ENCODE measurements at places on chromosomes 4 and X.

- no peak for DNase-seq
Observed at GRCh38 chrX:16567681-16568080, 82.3 kb upstream of the S100G start.

DNA sequence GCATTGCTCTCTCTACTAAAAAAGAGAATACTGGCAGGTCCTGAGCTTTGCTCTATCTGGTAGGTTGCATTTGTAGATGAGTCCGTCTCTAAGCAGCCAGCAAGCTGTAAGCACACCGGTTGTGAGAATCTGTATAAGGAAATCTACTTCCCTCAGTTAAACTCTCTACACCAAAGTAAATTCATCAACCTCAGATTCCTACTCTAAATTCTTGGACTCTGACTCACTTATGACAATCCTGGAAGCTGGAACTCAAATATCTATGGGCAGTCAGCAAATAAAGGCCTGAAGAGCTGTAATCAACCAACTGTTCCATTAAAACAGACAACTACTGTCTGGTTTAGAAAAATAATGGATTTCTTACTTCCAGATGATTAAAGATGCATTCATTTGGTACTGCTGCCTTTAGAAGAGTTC is 37.9 kb downstream of the FAT1 start:
- DNase-seq = no peak

GRCh38 chr4:122816476-122816875 is 10.2 kb upstream of the FGF2 start:
- DNase-seq = no peak

GRCh38 chr4:182155806-182156205 is 87.4 kb upstream of the TENM3 start:
- no peak for DNase-seq

GRCh38 chr4:104344342-104344980 is 150.2 kb downstream of the CXXC4 start:
- DNase-seq = no peak
